ENCODE measurements at places on chromosomes 5 and 9. TPM values are rescaled to one million over a fixed set of nuclear protein-coding genes. Genes with fewer than 3 reads are reported as not detected.

DNA sequence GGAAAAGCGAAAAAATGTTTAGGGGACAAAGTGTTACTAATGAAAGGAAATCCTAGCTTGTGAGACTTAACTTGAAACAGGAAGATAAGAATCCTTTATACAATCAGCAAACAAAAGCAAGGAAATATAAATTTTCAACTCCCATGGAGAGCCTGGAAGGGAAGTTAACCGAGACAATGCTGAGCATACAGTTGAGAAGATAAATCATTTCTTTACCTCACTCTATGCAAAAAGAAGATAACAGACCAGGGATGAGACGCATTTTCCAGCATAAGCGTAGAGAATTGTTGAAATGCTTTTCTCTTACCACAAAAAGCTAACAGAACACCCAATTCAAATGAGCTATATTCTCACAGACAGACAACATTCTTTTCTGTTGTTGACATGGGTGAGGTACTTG is 309.6 kb downstream of the CWC27 start:
- peak; percentile 27 for DNase-seq

Gene ACOT12
- not detected for total RNA-seq

Gene LPCAT1
- total RNA-seq: 97.1 TPM

Gene ANKRD18B
- total RNA-seq: 10.6 TPM

DNA sequence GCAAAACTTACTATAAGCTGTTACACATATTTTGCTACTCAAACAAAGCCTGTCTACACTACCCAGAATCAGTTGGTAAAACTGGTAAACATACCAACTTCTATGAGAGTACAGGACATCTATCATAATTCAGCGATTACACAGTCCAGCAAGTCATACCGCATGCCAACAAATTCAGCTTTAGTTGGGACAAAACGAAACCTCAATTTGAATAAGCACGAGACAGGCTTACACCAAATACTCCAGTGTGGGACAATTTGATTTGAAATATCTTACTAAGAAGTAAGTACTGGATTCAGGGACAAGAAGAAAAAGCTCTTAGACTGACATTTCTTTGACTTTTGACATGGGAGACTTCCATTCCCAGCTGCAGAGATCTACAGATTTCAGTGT is 2.0 kb downstream of the NRG2 start:
- DNase-seq: no peak
